ENCODE measurements at places on chromosomes 2 and 18.

DNA sequence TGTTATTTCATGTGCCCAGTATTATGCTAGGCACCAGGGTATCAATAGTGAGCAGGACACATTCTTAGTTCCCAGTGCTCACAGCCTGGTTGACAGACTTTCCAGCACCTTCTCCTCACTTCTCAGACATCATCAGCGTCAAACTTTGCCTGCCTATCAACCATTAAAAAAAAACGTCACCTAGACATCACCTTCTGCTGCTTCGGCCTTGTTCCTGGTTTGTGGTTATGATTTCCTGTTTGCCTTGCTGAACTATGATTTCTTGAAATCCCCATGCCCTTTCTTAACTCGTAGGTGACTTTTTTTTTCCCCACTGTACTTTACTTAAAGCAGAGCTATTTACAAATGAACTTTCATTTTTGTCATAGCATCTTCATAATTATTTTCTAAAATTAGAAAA, 60.4 kb upstream of the NABP1 start:
- peak; percentile 66 for DNase-seq

GRCh38 chr2:180655393-180655792, 325.0 kb upstream of the UBE2E3 start:
- no peak for DNase-seq

- peak; percentile 26 for DNase-seq
Observed at GRCh38 chr2:101473911-101474701, 806 bp downstream of the RFX8 start.

GRCh38 chr18:36539674-36540231, 242.2 kb downstream of the FHOD3 start:
- DNase-seq, result no peak

DNA sequence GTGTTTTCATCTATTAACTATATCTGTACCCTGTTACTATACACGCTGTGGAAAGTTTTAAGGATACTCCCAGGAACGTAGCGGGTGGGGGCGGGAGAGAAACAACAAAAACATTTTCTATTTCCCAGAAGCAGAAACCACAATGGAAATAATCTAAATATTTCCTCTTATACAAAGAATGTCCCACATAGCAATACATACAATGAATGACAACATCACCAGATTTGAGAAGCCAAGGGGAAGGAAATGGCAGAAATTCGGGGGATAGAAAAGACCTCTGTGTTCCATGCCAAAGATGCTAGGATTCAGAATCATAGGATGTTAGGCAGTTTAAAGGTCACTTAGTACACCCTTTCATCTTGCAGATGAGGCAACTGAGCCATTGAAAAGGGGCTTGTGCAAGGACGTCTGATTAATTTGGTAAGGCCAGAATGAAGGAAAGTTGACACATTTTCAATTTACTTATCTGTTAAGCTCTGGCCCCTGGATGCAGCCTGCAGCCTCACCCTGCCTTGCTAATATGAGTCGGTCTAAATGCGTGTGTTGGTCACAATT, 41.1 kb upstream of the SCYGR1 start:
- DNase-seq, result no peak

GRCh38 chr2:117856415-117857210, 42.1 kb downstream of the DDX18 start:
- DNase-seq, result no peak

- no peak for DNase-seq
Observed at GRCh38 chr2:100741880-100742276, 78.1 kb upstream of the NPAS2 start.

GRCh38 chr18:23194155-23194996, 59.1 kb downstream of the CABLES1 start:
- DNase-seq, result no peak

DNA sequence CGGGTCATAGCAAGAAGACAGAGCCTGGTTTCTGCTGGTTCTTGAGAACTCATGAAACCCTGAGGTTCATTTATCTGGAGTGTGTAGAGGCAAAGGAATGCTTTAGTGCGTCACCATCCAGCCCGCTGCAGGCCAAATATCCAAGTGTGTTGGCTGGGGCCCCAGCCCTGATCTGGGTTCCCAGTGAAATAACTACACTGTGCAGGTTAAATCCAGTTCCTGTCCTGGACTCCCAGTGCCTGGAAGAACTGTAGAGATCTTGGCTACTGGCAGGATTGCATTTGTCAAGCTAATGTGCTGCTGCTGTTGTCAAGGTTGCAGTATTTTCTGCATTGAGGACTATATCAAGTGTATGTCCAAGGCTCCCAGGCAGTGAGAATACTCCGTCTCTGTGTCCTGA, 89.9 kb downstream of the MAPK4 start:
- no peak for DNase-seq

- DNase-seq, result no peak
Observed at GRCh38 chr18:11322006-11322405, 172.6 kb upstream of the PIEZO2 start.

- peak; percentile 48 for DNase-seq
Observed at GRCh38 chr2:240432820-240433801, 2.4 kb upstream of the GPC1 start.

DNA sequence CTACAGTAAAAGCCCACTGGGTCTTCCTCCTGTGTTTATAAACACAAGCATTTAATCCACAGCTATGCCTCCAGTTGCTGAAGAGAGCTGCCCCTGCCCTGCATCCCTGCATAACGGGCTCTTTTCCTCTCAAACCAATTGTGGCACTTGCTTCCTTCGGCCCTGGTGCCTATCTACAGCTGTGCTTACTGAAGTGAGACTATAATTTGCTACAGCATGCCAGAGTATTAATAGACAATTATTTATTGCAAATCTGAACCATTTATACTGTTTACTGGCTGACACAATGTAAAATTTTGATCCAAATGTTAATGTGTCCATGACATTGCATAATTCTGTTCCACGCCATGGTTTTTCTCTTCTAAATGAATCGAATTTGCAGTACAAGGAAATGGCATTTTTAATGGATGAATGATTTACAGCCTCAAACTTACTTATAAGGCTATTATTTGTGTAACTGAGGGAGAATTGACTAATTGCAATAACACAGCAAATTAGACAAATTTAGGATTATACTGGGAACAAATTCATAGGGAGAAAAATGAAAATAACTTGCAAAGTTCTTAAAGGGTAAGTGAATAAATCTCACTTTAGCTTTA, 457.0 kb upstream of the HNRNPA3 start:
- no peak for DNase-seq

GRCh38 chr2:10861765-10862164, 49.2 kb upstream of the PDIA6 start:
- no peak for DNase-seq

- DNase-seq, result no peak
Observed at GRCh38 chr18:29838556-29838955, 1204.0 kb downstream of the DSC3 start.

DNA sequence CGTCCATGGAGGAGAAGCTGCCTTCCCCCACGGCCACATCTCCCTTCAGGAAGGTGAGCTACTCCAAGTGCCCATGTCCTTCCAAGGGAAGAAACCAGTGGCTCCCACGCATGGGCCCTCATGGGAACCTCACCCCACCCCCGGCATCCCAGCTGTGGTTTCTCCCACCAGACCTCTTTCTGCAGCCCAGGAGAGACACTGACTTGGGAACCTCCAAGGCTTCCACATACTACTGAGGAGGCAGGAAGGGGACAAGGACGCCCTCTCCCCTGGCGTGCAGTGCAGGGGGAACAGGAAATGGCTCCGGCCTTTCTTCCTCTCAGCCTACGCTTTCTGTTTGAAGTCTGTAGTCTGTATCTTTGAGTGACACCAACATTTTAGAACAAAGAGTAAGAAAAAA, 104.5 kb upstream of the EPC2 start:
- DNase-seq, result no peak

- DNase-seq, result no peak
Observed at GRCh38 chr18:12960853-12961397, 13.1 kb downstream of the SEH1L start.

DNA sequence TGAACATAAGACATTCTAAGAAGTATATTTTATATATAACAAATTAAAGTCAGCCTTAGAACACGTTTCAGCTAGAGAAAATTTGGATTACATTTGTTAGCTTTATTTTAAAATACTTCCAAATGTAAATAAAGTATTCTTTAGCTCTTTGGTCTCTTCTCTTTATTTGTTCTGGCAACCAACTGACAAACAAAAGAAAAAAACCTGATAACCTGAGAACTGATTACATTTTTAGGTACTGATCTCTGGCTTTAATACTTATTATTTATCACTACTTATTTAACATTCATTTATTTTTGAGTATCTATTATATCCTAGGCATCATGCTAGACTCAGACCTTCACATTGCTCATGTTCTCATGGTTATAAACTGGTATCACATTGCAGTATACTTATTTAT, 18.5 kb downstream of the CCDC138 start:
- DNase-seq, result no peak

DNA sequence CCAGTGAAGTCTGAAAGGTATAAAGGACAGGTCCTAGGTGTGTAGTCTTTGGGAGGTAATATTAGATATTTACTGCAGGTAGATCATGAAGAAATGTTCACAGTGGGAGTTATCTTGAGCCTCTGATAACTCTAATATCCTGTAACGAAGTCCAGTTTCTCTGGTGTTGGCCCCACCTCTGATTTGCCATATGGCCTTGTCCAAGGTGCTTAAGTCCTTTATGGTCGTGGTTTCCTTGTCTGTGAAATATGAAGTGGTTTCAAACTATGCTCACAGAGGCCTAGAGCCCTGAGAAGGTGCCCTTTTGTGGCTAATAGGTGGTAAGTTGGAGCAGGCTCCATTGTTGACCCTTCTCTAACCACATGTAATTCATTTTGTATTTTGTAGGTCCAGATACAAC, 190.7 kb downstream of the ICOS start:
- no peak for DNase-seq

- no peak for DNase-seq
Observed at GRCh38 chr2:239793086-239793485, 232.1 kb downstream of the NDUFA10 start.

DNA sequence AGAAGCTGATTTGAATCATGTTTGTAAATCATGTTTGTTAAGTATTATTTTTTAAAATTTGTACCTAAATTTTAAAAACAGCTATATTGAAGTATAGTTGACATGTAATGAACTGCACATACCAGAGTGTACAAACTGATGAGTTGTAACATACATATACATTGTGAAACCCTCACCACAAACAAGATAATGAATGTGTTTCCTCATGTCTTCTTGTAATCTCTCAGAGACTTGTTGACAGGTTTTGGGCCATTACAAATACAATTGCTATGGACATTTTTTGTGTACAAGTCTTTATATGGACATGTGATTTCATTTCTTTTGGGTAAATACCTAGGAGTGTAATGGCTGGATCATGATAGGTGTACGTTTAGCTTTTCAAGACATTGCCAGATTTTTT, 21.5 kb downstream of the WDR43 start:
- DNase-seq, result no peak

DNA sequence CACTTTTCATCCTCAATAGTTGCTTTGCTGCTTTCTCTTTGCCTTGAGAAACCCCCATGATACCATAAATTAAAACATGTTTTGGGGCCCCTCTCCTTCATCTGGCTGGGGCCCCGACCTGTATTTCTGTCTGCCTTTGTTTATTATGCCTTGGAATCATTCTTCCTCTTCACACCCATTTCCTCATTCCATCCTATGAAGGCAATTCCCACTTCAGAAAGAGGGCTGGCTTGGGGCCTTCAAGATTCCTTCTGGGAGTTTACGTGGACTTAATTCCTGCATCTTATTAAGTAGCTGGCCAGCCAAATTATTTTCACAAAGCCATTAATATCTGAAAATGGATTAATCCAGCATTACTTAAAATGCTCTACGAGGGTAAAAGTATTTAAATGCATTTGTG, 6.8 kb upstream of the LRRTM1 start:
- no peak for DNase-seq
